ENCODE measurements at places on chromosomes 2 and 18.

GRCh38 chr2:21382701-21383520, 259.1 kb downstream of the TDRD15 start:
- no peak for DNase-seq

DNA sequence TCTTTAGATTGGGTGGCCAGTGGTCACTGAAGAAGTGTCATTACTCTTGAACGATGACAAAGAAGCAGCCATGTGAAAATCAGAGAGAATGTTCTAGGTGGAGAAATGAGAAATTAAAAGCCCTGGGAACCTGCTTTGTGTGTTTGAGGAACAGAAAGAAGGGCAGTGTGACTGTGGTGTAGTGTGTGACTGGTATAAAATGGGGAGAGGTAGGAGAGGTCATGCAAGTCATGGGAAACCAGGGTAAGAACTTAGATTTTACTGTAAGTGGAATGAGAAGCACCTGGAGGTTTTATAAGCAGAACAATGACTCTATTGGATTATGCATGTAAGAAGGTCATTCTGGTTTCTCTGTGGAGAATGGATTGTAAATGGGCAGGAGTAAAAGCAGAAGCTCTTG, 12.2 kb downstream of the ICOS start:
- no peak for DNase-seq

- no peak for DNase-seq
Observed at GRCh38 chr2:201197781-201198180, 14.8 kb downstream of the CASP10 start.

- DNase-seq, result no peak
Observed at GRCh38 chr18:73079920-73080319, 212.1 kb upstream of the NETO1 start.

DNA sequence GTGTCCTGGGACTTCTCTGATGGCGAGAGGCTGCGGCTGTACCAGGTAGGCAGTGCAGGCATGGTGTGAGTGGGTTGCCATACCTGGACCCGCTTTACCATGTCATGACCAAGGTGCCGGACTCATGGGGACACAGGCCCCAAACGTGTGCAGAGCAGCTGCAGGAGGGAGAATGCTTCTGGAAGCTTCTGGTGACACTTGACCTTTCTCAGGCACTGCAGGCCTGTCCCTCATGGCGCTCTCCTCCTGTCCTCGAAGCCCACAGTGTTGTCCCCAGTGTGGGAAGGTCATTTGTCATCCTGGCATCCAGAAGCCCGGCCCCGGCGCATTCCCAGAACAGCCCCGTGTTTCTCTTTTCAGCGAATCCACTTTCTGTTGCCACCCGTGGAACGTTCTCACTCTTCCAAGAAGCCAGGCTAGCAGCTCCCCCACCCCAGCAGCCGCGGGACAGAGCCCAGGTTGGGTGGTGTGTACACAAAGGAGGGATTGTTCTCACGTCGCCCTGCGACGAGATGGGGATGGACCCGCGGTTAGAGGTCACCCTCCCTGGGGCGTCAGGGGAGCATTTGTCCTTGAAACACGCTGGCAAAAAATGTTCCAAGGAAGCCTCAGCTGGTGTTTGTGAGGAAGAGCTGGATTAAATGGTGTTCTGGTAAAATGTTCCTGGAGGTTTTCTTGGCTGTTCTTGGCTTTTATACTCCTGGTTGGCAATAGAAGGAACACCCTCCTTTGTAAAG, 43.7 kb downstream of the SH3BP4 start:
- no peak for DNase-seq

DNA sequence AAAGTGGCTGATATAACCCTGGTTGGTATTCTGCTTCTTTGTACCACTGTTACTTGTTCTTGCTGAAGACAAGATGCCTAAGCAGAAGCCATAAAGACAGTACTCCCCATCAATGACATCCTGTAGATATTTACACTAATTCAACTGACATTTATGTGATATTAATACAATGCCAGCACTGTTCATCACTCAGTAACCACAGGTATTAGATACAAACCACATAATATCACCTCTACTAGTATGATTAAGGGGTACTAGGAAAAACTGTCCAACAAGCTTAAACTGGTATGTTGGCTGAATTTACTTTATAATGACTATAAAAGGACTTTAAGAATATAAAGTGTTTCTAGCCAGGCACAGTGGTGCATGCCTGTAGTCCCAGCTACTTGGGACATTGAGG, 65.8 kb downstream of the RTN4 start:
- no peak for DNase-seq

DNA sequence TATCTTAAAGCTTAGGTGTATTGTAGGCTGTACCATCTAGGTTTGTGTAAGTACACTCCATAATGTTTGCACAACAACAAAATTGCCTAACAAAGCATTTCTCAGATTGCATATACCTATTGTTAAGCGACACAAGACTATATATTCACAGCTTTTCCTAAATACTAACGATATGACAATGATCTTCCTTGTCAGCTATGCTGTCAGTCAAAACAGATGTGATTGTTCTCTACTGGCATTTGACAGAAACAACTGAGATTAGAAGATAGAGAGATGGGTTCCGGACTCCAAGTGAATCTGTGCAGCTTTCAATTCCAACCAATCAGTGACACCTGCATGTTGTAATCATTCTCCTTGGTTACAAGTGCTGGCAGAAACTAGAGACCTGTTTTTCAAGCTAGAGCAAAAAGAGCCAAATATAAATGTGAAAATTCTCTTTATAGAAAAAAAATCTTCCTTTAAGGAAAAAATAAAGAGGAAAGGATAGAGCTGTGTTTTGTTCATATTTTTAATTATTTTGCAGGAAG, 1232.3 kb upstream of the SLC39A10 start:
- DNase-seq, result no peak

DNA sequence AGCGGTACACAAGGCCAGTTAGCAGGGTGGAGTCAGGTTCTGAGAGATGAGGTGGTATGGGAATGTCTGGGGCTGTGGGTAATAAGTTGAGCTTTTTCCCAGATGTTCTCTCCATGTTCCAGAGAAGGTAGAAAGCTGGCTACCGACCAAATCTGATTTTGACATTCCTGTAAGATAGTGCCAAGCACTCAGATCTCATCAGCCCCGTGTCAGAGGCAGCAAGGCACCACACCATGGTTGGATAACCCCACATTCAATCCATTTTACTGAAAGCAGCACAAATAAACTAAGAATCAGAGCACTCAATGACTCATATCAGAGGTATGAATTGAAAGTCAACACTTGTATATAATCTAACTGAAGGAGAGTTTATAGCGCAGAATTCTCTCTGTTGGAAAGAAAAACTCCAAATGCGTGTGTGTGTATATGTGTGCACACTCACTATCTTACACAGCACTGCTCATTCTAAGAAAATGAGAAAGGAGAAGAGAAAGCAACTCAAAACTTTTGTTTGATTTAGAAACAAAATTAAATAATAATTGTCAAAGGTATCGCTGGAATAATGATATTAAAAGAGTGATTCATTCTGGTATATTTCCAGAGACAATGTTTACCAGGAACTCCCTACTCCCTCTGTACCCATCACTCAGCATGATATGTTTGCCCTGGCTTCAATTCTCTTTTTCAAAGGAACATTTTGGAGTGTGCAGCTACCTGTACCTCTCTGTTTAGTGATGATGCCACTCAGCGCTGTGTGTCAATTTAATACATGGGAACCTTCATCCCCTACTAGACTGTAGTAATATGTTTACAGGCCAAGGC, 375.1 kb upstream of the ID2 start:
- DNase-seq, result no peak

DNA sequence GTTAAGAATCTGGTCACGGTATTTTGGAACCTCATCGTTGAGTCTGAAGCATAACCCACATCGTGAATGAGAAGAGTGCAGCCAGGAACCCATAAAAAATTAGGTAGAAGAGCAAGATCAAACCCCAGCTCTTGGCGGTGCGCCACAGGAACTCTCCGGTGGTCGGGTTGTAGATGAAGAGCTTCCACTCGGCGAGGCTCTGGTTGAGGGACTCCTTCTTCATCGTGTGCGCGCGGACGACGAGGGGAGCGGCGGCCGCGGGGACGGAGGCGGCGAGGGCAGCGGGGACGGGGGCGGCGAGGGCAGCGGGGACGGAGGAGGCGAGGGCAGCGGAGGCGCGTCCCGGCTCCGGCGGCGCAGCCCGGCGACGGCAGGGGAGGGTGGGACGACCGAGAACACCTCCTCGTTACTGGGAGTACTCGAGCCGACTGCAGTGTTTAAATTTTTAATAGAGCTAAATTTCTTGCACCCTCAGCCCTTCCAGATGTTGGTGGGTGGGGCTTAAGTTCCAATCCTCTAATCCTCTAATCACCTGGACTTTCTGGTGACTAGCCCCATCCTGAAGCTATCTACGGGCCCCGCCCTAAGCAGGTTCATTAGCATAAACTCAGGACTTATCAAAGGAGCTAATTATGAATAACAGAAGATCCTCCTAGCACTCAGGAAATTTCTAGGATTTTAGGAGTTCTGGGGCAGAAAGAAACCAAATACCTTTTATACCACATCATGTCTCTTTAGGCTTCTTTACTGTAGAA, 20.4 kb upstream of the PAPOLG start:
- DNase-seq, result no peak
